Esophagus muscularis mucosa (tissue), 4 donors: ENCODE measurements at places on chromosomes 4 and X.

DNA sequence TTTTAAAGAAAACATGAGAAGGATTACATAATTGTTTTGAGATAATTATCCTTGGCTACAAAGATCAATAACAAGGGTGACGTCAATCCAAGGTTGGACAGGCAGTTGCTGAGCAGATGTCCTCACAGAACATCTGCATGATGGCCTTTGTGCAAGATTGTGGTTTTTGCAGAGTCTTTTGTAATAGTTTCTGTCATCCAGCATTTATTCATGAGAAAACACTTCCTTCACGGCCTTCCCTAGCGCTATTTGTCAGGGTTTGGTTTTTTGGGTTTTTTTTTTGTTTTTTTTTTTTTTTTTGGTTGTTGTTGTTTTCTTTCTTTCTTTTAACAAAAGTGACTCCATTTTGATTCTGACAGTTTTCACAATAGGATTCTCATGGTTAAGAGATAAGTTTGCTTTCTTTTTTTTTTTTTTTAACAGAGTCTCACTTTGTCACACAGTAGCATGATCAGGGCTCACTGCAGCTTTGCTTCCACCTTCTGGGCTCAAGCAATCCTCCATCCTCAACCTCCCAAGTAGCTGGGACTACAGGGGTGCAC is 31.5 kb upstream of the ELF2 start:
- no peak for DNase-seq

DNA sequence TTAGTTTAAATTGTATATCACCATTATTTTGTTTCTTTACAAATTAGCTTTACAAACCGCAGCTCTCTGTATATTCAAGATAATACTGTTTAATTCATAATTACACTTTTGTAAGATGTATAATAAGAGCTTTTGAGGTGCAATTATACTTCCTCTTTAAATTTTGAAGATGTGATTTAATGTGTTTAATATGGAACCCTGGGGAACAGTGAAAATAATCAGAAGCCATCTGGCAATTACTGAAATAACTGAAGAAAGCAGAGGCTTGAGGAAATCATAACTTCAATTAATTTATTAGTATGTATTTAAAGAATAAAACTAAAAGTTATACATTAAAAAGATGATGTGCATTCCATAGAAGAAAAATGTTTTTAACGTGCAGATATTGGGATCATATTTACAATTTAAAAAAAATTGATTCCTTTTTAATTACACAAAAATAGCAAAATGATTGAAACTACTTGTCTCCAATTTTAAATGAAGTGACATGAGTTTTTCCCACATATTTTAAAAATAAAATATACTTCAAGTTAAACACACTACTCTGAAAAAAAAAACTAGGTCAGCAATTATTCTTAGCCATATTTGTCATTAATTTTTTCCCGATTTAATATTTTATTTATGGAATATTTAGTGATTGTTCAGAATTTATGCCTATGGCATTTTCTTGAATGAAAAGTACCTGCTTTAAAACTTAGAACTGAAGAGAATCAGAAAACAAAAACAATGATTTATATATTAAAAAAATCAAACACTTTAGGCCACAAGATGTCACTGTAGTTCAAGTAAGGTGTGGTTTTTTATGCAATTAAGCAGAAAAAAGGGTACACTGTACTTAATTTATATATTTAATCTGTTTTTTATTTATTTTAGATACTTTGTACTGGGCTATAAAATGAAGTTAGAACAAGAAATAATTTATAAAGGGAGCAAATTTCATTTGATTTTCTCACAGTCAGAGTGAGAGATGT is 942.7 kb upstream of the NDST4 start:
- no peak for DNase-seq

DNA sequence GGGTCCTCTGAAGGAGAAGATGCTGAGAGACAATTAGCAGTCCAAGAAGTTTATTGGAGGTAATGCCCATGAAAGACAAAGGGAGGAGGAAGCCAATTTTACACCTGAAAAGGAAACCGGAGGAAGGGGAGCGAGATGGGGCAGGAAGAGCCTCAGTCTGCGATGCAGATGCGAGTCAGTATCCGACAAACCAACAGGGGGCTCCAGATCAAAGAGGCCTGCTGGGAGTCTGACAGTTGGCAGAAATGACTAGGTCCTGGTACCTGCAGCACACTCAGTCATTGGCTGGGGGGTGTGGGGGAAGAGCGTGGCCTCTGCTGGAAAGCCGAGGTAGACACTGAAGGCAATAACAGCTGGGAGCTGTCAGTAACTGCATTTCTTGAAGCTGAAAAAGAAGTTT is 231.1 kb upstream of the CENPE start:
- DNase-seq = no peak

DNA sequence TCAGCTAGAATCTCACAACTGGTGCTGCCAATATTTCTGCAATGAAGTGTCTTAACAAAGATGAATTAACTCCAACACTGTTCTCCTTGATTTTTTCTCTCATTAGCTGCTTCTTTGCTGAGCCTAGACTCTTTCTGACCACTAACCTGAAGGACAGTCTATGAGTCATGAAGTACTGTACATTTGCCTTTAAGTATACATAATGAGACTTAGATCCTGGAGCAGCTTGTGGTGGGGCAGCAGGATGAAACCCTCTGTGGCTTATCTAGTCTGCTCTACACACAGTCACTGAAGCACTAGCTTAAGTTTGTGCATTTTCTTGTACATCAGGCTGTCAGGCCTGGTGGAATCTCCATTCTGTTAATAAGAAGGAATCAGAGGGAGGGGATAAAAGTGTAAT is 307.4 kb upstream of the SMIM31 start:
- no peak for DNase-seq

- no peak for DNase-seq
Observed at GRCh38 chr4:180668732-180669131, 1574.5 kb upstream of the TENM3 start.

GRCh38 chrX:145821898-145822571 is 4.4 kb downstream of the SLITRK2 start:
- DNase-seq = no peak

GRCh38 chrX:36388901-36389300 is 469.4 kb downstream of the CFAP47 start:
- DNase-seq = no peak

GRCh38 chr4:148376151-148376550 is 66.1 kb downstream of the NR3C2 start:
- no peak for DNase-seq

- DNase-seq = no peak
Observed at GRCh38 chr4:75126058-75126457, 193.1 kb downstream of the PARM1 start.

GRCh38 chrX:33204889-33205288 is 6.5 kb downstream of the DMD start:
- no peak for DNase-seq

- no peak for DNase-seq
Observed at GRCh38 chrX:55074851-55075467, at the start of gene PAGE2B. Gene PAGE2B, plus strand, starts transcription at chrX:55075030. Its CDS starts 1,012 bp downstream, at chrX:55076042.

GRCh38 chr4:186487726-186488125 is 67.6 kb downstream of the MTNR1A start:
- DNase-seq = no peak

GRCh38 chr4:23333556-23333945 is 556.3 kb downstream of the PPARGC1A start:
- DNase-seq = no peak

- DNase-seq = no peak
Observed at GRCh38 chr4:99818661-99819060, 2.0 kb downstream of the DAPP1 start.

GRCh38 chr4:27094783-27095182 is 234.1 kb downstream of the STIM2 start:
- DNase-seq = no peak

DNA sequence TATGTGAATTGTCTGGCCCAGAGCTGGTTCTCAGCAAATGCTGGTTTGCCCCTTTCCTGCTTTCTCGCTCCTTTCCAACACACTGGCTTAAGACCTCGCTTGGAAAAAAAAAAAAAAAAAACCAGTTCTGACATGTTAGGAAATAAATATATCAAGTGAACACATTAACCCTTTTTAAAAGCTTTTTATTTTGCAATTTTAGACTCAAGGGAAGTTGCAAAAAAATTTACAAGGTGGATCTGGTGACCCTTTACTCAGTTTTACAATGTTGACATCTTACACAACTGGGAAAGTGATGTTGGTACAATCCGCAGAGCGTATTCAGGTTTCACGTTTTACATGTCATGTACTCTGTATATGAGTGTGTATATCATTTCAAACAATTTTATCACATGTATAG is 100.1 kb downstream of the RTL5 start:
- DNase-seq = no peak

DNA sequence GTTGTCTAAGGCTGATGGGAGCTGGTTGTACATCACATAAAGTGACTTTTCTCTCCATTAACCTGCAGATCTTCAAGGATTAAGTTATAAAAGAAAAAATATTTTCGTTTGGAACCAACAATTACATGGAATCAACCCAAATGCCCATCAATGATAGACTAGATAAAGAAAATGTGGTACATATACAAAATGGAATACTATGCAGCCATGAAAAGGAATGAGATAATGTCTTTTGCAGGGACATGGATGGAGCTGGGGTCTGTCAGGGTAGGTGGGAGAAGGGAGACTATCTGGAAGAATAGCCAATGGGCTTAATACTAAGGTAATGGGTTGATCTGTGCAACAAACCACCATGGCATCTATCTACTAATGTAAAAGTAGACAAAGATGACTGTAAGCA is 313.2 kb downstream of the FSTL5 start:
- DNase-seq = no peak

GRCh38 chr4:169084954-169085353 is 74.9 kb upstream of the CBR4 start:
- no peak for DNase-seq
